Stimulated activated effector memory CD8-positive, alpha-beta T cell treated with anti-CD3 and anti-CD28 coated beads, Interleukin-12 subunit alpha, Interleukin-12 subunit beta, amount 100 ng/mL, for 72 hours (primary cell): ENCODE measurements at places on chromosomes 6 and 20.

- DNase-seq: no peak
Observed at GRCh38 chr6:41896281-41896680, 1.1 kb upstream of the USP49 start.

DNA sequence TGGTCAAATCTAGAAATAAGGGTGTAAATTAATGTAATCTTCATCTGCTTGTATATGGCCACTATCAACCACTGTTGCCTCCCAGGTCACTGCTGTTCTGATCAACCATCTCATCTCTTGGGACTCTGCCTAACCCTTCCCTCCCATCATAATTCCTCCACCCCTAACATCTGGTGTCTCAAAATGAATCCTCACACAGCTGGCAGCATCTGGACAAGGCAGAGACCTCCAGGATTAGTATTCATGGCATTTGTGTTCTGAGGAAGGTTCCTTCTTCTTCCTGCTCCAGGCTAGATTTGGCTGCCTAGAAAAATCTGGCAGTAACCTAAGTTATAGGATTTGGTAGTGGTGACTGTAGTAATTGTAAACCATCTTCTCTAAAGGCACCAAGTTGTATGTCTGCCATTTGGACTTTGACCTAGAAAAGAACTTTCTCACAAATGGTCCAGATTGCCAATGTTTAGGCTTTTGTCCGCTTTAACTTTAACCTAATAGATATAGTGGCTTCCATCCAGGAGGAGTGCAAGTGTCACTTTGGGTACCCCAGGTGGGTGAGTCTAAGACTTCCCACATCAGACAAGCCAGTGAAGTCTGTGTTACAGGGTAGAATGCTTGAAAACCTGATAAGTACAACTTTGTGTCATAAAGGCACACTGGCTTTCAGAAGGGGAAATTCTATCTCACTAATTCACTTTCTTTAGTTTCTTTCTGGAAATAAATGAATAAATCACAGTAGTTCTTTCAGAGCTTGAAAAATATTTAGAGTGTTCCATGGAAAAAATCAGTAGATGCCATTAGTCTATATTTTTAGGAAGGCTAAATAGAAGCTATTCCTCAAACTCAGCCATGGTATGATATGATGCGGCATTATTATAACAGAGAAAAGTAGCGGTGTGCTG lies 3.0 kb upstream of the PHACTR2 start:
- no peak for DNase-seq

GRCh38 chr20:47421076-47421475 lies 64.6 kb upstream of the ZMYND8 start:
- no peak for DNase-seq

- DNase-seq: no peak
Observed at GRCh38 chr6:107821591-107821990, 2.5 kb downstream of the SCML4 start.

DNA sequence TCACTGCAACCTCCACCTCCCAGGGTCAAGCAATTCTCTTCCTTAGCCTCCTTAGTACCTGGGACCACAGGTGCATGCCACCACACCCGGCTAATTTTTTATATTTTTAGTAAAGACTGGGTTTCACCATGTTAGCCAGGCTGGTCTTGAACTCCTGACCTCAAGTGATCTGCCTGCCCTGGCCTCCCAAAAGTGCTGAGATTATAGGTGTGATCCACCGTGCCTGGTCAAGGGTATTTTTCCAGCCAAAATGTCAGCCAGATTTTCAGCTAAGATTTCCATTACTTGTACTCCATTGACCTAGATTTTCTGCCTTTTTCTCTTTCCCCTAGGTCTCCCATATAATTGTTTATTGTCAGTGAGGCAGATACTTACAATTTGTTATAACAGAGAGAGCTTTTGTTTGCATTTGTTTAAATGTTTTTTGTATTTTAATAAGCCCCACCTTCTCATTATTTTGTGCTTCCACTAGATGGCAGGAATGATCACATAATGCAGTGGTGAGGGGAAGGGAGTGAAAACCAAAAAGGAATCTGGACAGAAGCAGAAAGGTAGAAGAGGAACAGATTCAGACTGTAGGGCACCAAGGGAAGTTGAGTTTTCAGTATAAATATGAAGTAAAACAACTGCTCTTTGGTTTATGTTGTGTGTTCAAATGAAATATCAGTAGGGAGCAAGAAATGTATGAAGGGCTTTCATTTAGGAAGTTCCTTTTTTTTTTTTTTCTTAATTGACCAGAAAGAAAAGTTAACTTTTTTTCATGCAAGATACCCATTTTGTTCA lies 29.7 kb downstream of the RPF2 start:
- DNase-seq: no peak

DNA sequence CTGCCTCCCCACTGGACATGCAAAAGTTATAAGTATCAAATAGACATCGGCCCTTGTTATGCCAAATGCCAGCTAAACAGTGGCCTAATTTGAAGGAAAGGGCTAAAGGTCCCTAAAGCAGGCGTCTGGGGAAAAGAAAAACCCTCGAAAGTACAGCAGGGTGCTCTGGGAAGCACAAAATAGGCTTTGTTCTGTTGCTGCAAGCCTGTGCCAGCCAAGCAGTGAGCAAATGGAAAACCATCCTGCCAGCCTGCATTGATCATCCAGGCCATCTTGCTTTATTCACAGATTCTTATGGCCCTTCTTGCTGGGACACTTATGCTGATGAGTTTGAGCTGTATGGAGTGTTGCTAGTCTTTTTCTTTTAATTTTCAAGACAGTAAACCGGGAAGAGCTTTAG lies 62.2 kb upstream of the PLEKHG1 start:
- DNase-seq: no peak

GRCh38 chr6:36791521-36792135 lies 47.6 kb downstream of the CPNE5 start:
- DNase-seq: no peak

DNA sequence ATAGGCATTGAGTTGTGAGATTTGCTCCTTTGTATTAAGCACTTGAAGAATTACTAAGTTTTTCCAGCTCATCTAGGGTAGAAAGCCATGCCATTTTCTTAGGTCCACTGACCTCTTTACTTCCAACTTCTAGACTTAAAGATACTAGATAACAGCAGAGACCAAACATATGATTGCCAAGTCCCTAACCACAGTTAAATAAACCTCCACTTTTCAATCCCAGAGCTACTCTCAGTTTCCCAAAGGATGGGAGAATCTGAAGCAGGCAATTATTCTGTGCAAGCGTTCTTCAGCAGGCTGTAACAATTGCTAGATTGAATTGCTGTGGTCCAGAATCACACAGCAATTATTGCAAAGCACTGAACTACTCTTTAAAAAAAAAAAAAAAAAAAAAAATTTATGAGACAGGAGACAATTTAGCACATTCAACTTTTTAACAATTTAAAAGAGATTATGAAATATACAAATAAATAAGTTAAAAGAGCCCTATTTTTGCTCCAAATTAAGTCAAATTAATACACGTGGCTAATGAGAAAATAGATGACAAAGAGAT lies 104.0 kb upstream of the PRSS16 start:
- no peak for DNase-seq

GRCh38 chr6:2611092-2611491 lies 139.6 kb downstream of the MYLK4 start:
- DNase-seq: no peak

DNA sequence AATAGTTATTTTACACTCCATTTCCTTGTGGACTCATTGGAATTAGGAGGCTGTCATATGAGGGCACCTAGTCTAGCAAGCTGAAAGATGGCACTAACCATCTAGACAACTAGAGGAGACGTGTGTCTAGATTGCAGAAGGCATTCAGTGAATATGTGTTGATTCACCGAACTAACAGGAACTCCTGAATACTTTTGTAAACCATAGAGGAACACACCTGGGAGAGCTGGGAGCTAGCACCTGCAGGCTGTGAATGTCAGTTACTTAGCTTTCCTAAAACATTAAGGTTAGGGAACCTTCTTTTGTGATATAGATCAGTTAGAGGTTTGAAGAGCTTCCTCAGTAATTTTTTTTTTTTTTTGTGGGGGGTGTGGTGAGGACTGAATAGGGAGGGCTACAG lies 7.7 kb downstream of the OPN5 start:
- DNase-seq: no peak
